ENCODE measurements at places on chromosomes 6 and 20.

GRCh38 chr6:5507131-5507681 is 245.9 kb downstream of the FARS2 start:
- DNase-seq = peak; percentile 6

- no peak for DNase-seq
Observed at GRCh38 chr6:143063631-143064030, 2.9 kb downstream of the AIG1 start.

GRCh38 chr6:154767003-154767723 is 33.9 kb downstream of the SCAF8 start:
- no peak for DNase-seq

GRCh38 chr6:7389162-7389450 is 436 bp downstream of the CAGE1 start:
- DNase-seq = no peak

- DNase-seq = no peak
Observed at GRCh38 chr6:147874322-147874721, 365.8 kb downstream of the SAMD5 start.

DNA sequence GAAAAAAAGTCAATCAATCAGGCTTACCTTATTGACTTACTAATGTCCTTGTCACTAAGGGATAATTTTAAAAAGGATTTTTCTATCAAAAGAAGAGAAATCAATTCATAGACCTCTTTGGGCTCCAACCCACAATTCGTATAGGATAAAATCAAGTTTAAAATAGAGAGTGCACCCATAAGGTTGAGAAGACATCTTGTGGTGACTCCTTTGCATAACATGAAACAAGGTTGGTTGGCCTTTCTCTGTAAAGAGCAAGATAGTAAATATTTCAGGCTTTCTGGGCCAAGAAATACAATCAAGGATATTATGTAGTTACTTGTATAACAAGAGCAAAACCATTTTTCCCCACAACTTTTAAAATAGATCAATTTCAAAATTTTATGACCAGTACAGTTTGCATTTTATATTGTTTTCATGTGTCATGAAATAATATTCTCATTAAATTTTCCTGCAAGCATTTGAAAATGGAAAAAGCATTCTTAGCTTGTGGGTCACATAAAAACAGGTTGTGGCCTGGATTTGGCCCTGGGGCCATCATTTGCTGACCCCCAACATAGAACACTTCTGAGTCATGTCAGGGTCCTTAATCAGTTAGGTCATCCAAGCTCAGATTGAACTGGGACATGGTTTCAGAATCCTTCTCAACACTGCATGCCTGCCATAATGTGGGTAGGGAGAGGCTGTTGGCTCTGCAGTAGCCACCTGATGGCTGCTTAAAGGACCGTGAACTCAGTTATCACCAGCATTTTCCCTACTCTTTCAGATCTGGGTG is 76.7 kb downstream of the MYB start:
- no peak for DNase-seq
